ENCODE measurements at places on chromosomes 3 and 15.

DNA sequence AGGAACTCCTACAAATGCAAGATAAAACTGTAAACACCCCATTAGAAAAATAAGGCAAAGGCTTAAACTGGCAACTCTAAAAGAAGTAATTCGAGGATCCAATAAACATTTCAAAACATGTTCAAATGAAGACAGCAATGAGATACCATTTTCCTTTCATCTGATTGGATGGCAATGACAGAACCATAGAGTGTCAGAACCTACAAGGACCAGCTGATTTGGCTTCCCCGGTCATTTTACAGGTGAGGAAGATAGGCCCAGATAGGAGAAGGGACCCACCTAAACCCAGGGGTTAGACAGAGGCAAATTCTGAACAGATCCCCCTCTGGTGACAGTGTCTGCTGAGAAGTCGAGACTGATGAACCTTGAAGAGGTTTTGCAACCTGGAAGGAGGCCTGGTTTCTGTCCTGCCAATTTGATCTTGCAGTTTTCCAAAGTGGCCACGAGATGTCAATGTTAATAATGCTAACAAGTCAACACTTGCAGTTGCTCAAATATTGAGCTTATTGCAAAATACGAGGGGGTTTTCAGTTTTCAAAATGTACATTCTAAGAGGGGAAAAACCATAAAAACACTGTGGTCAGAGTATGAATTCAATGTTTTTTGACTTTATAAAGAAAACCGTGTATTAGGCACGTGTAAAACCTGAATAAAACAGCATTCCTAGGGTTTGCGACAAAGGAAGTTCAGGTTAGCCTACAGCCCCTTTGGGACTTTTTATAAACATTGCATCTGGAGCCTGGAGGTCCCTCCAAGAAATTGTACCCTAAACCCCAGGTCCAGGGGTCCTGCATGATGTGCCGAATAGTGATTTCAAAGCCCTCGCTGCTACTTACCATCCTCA lies 21.5 kb downstream of the CFAP161 start:
- no peak for DNase-seq

DNA sequence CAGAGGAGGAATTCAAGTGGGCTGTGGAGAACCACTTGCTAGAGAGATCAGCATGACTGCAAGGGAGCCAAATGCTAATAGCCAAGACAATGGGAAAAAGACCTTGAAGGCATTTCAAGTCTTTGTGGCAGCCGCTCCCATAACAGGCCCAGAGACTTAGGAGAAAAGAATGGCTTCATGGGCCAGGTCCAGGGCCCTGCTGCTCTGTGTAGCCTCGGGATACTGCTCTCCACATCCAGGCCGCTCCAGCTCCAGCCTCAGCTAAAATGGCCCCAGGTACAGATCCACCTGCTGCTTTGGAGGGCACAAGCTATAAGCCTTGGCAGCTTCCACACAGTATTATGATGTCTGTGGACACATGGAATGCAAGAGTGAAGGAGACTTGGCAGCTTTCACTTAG lies 157.7 kb downstream of the NECTIN3 start:
- no peak for DNase-seq

- DNase-seq, result no peak
These were observed 67.1 kb downstream of the APBA2 start for GRCh38 chr15:28952666-28953491.

DNA sequence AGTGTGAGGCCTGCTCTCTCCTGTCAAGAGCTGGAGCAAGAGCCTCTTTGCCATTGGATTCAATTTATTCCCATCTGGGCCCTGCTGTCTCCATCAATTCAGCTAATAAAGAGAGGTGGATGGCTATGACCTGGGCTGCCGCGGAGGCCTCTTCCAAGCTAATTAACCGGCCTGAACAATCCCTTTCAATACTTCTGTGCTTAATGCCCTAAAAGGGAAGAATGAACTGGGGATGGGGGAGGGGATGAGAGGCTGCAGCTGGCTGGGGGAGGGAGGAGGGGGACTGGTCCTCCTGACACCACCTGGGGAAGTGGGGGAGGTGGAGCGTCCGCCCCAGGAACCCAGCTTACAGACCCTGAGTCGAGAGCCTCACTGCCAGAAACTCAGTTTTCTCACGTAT lies 33.4 kb upstream of the PRR23E start:
- no peak for DNase-seq

- no peak for DNase-seq
These were observed 32.4 kb downstream of the TNIK start for GRCh38 chr3:171427771-171428320.

- no peak for DNase-seq
These were observed 20.8 kb upstream of the VPS8 start for GRCh38 chr3:184791171-184791570.

All from stimulated activated CD8-positive, alpha-beta memory T cell treated with anti-CD3 and anti-CD28 coated beads, Interleukin-15, amount 100 ng/mL, for 4 hours (primary cell).